Naive B cell (primary cell): ENCODE measurements at places on chromosomes 2 and 18. TPM values are rescaled to one million over a fixed set of nuclear protein-coding genes. Genes with fewer than 3 reads are reported as not detected.

CCDC141 gene
- 7.2 TPM for polyA plus RNA-seq

MC2R gene
- polyA plus RNA-seq: not detected

DNA sequence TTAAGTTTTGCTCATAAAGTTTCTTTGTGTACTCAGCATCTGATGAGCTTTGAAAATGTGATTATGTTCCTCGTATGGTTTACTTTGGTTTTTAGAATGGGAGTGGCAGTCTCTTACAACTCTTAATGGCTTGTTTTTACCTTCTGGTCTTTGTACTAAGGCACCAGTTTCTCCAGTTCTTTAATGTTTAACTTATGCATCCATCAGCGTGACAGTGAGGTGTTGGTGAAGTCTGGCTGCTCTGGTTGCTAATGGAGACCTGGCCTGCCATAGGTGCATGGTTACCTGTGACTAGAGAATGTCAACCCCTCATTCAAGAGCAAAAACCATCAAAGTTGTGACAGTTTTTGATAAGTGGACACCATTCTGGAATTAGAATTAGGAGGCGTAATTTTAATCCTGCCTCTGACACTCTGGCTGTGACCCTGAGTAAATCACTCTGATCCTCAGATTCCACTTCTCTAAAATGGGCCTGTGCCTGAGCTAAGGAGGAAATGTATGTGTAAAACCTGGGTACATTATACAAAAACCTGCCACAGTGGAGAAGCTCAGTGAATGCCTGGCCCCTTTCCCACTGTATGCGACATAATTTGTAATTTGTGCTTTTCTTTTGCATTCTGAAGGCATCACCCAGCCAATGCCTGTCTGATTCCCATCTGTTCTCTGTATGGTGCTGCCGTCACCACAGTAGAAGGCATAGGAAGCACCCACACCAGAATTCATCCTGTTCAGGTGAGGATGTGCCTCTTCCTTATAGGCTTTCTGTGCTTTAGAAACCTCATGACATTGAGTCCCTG lies 11.2 kb downstream of the AOX1 start:
- H3K27ac ChIP-seq: no peak overlapping the region
- no peak for DNase-seq
- no peak overlapping the region for H3K4me3 ChIP-seq

PECR gene
- 22.4 TPM for polyA plus RNA-seq

DNA sequence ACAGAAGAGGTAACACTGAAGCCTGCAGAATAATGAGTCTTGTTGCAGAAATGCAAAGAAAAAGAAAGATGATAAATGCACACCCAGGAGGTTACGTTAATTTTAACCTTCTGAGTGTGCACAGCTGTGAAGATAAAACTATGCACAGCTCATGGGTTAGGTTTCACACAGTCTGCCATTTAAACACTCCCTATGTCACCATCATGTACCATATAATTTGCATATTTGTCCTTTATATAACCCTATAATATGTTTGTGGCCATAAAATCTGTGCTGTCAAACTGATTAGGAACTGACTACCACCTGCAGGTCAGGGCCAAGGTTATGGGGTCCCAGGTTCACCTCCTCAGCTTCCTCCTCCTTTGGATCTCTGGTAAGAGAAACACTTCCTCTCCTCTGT lies 205.5 kb downstream of the RPIA start:
- no peak for DNase-seq
- peak overlapping the region; percentile 57 for H3K4me3 ChIP-seq
- H3K27me3 ChIP-seq: no peaks in the 10 kb centered on the region
- no peak overlapping the region for H3K27ac ChIP-seq

- no peak overlapping the region for H3K27ac ChIP-seq
- DNase-seq: no peak
- peaks cover 35% of the 10 kb centered on the region for H3K27me3 ChIP-seq
- peaks cover 6% of the 10 kb centered on the region for H3K36me3 ChIP-seq
- H3K4me1 ChIP-seq: no peaks in the 10 kb centered on the region
- no peak overlapping the region for H3K4me3 ChIP-seq
Measured at GRCh38 chr2:20369366-20369765, 18.7 kb upstream of the PUM2 start.

NAT8 gene
- polyA plus RNA-seq: not detected

GRCh38 chr2:214737188-214737587 lies 72.3 kb downstream of the BARD1 start:
- H3K4me3 ChIP-seq: no peak overlapping the region
- H3K36me3 ChIP-seq: peaks cover 8% of the 10 kb centered on the region
- DNase-seq: no peak
- no peaks in the 10 kb centered on the region for H3K4me1 ChIP-seq
- H3K27ac ChIP-seq: no peak overlapping the region

FLACC1 gene
- polyA plus RNA-seq: 2.6 TPM

DNA sequence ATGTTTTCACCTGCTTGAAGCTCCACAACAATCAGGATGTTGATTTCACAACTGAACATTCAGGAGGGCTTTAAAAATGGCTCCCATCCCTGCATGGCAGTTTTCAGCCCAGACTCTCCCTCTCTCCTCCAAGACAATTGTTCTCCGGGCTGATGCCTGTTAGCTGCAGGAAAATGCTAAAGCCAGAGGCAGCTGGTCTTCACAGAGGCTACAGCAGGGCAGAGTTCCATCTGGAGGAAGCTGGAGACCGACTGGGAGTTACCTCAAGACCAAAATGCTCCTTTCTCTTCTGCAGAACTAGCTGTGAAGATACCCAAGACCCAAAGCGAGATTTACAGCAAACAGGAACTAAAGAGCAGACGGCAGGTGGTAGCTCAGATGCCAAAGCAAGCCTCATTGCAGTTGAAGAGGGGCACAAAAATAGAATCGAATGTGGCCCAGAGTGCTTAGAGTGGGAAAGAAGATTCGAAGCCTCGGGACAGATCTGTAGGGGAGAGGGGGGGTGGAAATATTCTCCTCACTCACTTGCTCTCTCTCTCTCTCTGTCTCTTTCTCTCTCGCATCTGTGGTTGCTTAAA lies 423.6 kb downstream of the ZNF521 start:
- peaks cover 70% of the 10 kb centered on the region for H3K4me1 ChIP-seq
- peak overlapping the region; percentile 74 for H3K4me3 ChIP-seq
- peaks cover 6% of the 10 kb centered on the region for H3K36me3 ChIP-seq
- H3K27ac ChIP-seq: peak overlapping the region; percentile 94
- H3K27me3 ChIP-seq: no peaks in the 10 kb centered on the region

DNA sequence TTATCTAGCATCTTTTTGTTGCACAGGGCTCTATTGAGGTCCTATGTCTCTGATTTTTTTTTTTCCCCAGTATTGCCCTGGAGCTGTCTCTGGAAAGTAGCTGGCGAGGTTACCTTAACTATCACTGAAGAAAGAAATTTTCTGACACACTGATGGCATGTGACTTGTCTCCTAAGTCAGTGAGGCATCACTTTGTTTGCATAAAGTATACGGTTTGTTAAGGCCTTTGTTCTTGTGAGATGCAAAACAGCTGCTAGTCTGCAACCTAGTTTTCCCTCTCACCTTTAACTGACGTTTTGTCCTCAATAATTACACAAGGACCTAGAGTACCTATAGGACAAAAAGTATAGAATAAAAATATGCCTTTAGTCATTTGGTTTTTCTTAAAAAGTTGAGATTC lies 41.8 kb downstream of the UBXN4 start:
- H3K4me1 ChIP-seq: no peaks in the 10 kb centered on the region
- no peak overlapping the region for H3K27ac ChIP-seq
- DNase-seq: no peak
- no peaks in the 10 kb centered on the region for H3K27me3 ChIP-seq
- no peak overlapping the region for H3K4me3 ChIP-seq
- H3K36me3 ChIP-seq: peaks cover 52% of the 10 kb centered on the region

GRCh38 chr2:14778015-14778414 lies 145.5 kb downstream of the LRATD1 start:
- no peak overlapping the region for H3K27ac ChIP-seq
- no peak for DNase-seq
- no peaks in the 10 kb centered on the region for H3K27me3 ChIP-seq

DNA sequence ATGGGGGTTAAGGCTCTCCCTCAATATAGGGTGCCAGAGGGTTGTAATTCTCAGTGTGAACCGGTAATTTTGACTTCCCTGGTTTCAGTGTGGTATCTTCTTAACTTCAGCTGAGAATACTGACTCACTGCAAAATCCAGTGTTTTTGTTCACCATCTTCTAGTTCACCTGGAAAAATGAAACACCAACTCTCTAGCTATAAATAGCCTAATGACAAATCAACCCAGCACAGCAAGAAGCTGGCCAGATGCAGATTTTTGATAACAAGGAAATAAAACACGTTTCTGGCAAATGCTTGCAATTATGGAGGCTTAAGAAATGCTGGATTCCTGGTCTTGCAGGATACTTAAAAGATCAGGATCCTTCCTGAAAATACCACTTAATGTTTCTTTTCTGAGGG lies 192.3 kb downstream of the CLIP4 start:
- no peak overlapping the region for H3K27ac ChIP-seq
- no peak for DNase-seq
- H3K4me3 ChIP-seq: no peak overlapping the region
- no peaks in the 10 kb centered on the region for H3K36me3 ChIP-seq
- H3K4me1 ChIP-seq: no peaks in the 10 kb centered on the region

DNA sequence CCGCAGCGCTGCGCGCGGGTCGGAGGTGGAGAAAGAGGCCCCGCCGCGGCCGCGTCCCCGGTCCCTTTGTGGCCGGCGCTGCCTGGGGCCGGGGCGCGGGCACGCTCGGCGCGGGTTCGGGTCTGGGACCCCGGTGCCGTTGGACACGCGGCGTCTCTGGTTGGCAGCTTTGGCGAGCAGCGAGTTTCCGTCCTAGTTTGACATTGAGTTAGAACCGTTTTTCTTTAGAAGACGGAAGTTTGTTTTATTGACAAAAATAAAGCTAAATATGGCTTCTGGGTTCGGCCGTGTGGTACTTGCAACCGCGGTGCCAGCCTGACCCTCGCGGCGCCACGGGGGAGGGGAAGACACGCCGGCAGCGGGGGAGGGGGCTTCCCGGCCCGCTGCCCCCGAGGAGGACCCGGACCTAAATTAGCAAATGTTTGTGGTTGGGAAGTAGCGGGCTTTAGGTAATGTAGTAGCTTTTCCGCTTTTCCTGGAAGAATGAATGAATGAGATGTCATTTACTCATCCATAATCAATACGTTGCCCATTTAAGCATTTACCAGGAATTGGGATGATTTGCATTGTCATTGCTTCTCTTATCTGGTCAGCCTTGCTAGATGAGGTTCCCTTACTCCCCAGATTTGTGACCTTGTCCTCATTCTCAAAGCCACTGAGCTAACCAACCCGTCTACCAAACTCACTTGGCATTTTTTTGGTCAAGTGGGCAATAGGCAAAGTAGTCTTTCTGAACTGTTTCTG lies 530 bp downstream of the GALNT1 start:
- no peaks in the 10 kb centered on the region for H3K27me3 ChIP-seq
- peak overlapping the region; percentile 68 for H3K27ac ChIP-seq
- peak; percentile 17 for DNase-seq
- peaks cover 34% of the 10 kb centered on the region for H3K4me1 ChIP-seq

IL1RN gene
- not detected for polyA plus RNA-seq

- H3K36me3 ChIP-seq: no peaks in the 10 kb centered on the region
- peaks cover 13% of the 10 kb centered on the region for H3K27me3 ChIP-seq
- no peaks in the 10 kb centered on the region for H3K4me1 ChIP-seq
- no peak for DNase-seq
- no peak overlapping the region for H3K27ac ChIP-seq
- no peak overlapping the region for H3K4me3 ChIP-seq
Measured at GRCh38 chr18:36535202-36535935, 237.9 kb downstream of the FHOD3 start.

STRN gene
- polyA plus RNA-seq: 4.3 TPM

DNA sequence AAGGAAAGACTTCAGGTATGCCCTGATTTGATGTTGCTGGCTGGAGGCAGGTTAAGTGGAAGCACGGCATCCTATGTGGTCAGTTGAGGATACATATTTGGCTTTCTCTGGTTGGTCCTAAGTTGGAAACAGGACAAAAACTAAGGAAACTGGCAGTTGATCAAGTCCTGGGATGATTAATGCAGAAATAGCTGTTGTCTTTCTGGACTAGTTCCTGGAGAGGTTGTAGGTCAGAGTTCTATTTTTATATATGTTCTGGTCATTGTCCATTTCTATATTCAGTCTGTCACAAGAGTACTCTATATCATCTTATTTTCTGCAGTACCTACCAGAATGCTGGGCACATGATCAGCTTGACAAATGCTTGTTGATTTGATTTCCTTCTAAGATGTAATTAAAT lies 4.0 kb upstream of the SLC35F5 start:
- H3K36me3 ChIP-seq: peaks cover 7% of the 10 kb centered on the region
- peaks cover 16% of the 10 kb centered on the region for H3K4me1 ChIP-seq
- H3K27me3 ChIP-seq: no peaks in the 10 kb centered on the region
- H3K27ac ChIP-seq: no peak overlapping the region
- no peak for DNase-seq
- no peak overlapping the region for H3K4me3 ChIP-seq

- H3K27me3 ChIP-seq: no peaks in the 10 kb centered on the region
- H3K27ac ChIP-seq: no peak overlapping the region
- H3K36me3 ChIP-seq: no peaks in the 10 kb centered on the region
- peaks cover 3% of the 10 kb centered on the region for H3K4me1 ChIP-seq
Measured at GRCh38 chr18:62399781-62400308, 74.7 kb downstream of the TNFRSF11A start.

CACNB4 gene
- polyA plus RNA-seq: not detected

TEKT4 gene
- polyA plus RNA-seq: not detected

SERPINB13 gene
- not detected for polyA plus RNA-seq

MLPH gene
- not detected for polyA plus RNA-seq

DNA sequence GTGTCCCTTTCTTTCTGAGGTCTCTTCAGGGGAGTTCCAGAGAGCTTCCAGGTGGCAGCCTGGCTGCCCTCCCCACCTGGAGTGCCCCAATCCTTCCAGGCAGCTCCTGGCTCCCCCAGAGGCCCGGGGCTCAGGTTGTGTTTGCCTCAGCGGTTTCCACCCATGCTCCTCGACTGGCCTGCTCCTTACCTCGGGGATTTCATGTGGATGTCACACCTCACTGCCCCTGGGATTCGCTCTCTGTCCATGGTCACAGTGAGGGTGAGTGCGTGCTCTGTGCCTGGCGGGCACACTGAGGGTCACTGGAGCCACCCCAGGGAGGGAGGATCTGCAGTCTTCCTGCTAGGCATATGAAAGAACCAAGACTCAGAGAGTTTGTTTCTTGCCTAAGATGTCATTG lies 2.1 kb upstream of the TOGARAM2 start:
- H3K27me3 ChIP-seq: no peaks in the 10 kb centered on the region
- H3K27ac ChIP-seq: peak overlapping the region; percentile 21
- H3K36me3 ChIP-seq: no peaks in the 10 kb centered on the region
- H3K4me1 ChIP-seq: no peaks in the 10 kb centered on the region
- H3K4me3 ChIP-seq: no peak overlapping the region
